T1000 (cell line): ENCODE measurements at places on chromosomes 7 and 10.

DNA sequence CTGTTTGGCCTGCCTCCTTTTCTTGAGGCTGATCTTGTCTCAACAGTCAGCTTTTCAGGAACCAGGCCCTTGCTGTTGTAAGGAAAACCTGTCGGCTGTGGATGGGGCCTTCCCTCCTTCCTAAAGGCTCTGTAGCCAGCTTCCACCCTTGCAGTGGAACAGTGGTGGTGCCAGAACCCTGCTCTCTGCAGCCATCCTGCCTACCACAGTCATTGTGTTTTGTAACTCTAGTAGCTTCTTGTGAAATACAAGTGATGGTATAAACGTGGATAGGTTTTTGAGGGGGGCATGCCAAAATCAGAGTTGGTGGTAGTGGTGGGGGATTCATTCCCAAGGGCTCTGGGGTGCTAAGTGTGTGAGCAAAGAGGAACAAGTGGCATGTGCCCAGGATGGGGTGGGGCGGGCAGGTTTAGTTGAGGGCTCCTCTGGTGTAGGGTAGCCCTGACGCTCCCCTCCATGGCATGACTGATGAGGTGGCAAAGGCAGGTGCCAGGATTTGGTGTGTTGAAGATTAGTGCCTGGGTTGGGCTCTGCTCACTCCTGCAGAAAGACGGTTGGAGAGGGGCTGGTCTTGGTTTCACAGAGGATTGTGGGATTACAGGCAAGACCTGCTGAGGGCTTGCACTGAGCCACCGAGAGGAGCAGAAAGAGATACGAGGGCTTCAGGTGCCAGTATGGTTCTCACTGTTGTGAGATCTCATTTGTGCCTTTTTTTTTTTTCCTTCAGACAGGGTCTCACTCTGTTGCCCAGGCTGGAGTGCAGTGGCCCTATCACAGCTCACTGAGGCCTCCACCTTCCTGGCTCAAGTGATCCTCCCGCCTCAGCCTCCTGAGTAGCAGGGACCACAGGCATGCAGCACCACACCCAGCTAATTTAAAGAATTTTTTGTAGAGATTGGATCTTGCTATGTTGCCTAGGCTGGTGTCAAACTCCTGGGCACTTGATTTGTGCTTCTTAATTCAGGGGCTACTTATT lies 7.4 kb downstream of the TSPAN14 start:
- DNase-seq: no peak

- no peak for DNase-seq
These were observed 38.1 kb downstream of the KIAA1549 start for GRCh38 chr7:138943061-138943460.

GRCh38 chr7:1320616-1321240 lies 88.1 kb downstream of the UNCX start:
- no peak for DNase-seq

- no peak for DNase-seq
These were observed 26.2 kb downstream of the CUL2 start for GRCh38 chr10:35063837-35064454.

DNA sequence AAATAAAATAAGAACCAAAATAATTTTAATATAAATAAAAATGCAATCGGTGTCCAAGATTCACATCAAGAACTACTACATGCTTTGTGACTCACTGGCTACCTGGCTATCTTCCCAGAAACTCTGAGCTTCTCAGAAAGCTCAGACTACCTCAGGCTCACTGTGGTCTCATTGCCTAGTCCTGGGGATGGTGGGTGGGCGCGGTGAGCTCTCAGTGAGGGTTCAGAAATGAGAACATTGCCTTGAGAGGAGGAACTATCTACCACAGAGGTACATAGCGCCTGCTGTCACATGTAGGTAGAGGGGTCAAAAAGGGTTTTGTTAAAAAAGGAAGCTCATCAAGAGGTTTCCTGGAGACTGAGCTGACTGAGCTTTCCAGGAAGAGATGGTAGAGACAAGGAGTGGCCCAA lies 108.0 kb downstream of the WDFY4 start:
- DNase-seq: no peak

DNA sequence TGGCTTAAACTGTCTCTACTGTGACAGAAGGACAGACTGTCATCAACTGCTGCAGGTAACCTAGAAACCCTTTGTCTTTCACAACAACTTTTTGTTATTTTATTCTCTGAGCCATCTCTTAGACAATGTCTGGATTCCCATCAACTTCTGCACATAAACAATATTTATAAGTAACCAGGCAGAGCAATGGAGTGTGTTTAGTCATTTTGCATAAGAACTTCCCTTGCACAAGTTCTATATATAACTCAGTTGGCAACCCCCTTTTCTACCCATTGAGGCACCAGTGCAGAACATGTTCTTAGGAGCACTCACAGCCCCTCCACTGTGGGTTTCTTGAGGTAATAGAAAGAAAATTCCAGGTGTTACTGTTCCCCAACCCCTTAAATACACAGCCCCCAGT lies 65.0 kb upstream of the IL6 start:
- no peak for DNase-seq
